Esophagus muscularis mucosa (tissue), 4 donors: ENCODE measurements at places on chromosomes 11 and 22. TPM values are rescaled to one million over a fixed set of nuclear protein-coding genes. Genes with fewer than 3 reads are reported as not detected.

GRCh38 chr22:25365491-25366261 lies 146.2 kb downstream of the CRYBB2 start:
- H3K27ac ChIP-seq: no peak overlapping the region
- no peak for DNase-seq
- H3K36me3 ChIP-seq: no peaks in the 10 kb centered on the region
- peaks cover 68% of the 10 kb centered on the region for H3K4me1 ChIP-seq

DNA sequence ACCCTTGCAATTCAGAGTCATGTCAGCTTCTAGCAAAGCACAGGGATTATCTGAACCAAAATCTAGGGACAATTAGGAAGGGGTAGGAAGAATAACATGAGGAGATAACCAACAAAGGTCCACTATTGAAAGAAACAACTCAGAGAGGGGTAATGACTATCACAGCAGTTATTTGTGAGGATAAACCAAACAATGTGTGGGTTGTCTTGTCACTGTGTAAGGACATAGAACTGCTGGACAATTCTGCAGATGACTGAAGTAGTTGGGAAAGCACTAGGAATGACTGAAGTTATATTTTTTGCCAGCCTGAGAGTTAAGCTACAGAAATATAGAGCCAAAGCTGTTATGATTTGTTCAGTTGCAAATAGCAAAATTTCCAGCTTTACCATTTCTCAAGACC lies 858.4 kb upstream of the CCDC90B start:
- no peaks in the 10 kb centered on the region for H3K27me3 ChIP-seq
- no peaks in the 10 kb centered on the region for H3K36me3 ChIP-seq
- H3K27ac ChIP-seq: no peak overlapping the region
- no peak overlapping the region for H3K4me3 ChIP-seq

Gene DCHS1
- total RNA-seq: 37.6 TPM

- H3K4me3 ChIP-seq: peak overlapping the region; percentile 79
- peak overlapping the region; percentile 96 for H3K27ac ChIP-seq
- DNase-seq: no peak
- no peaks in the 10 kb centered on the region for H3K27me3 ChIP-seq
- peaks cover 38% of the 10 kb centered on the region for H3K4me1 ChIP-seq
Measured at GRCh38 chr11:102345904-102346303, 1.1 kb upstream of the BIRC2 start.

Gene POLA2
- 26.6 TPM for total RNA-seq

DNA sequence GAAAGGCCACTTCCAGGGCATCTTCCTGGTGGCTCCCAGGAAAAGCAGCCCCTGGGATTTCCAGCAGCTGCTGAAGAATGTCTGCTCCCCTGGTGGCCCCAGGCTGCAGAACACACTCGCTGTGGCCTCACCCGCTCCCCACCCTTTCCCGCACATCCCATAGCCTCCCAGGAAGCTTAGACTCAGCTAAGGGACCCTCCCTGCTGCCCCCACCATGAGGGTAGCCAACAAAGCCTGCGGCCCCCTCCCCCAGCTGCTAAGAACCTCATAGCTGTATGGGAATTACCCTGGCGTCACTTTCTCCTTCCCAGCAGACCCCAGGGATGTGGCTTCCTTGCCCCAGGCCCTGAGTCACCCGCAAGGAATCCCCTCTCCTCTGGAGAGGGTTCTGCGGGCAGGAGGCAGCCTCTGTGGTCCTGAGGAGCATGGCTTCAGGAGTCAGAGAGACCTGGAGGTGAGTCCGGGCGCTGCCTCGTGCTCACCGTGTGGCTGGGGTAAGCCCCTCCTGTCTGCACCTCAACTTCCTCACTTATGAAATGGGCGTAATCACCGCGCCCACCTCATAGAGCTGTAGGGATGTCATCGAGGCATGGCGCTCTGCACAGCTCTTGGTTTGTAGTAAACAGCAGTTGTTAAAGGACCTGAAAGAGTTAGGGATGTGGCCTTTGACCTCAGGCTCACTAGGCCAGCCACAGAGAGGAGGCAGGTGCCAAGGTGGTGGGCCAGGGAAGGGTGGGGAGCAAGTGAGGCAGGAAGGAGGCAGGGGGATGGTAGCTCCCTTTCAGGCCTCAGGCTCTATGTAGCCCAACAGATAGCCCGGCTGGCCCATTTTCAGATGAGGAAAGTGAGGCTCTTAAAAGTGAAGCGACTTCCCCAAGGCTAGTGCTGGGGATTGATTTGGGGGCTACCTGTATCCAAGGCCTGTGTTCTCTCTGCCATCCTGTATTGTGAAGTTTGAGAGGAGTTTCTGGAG lies 71.2 kb downstream of the LRRC32 start:
- peaks cover 31% of the 10 kb centered on the region for H3K4me1 ChIP-seq
- H3K27me3 ChIP-seq: no peaks in the 10 kb centered on the region
- DNase-seq: peak; percentile 87
- H3K27ac ChIP-seq: no peak overlapping the region

Gene P4HA3
- 0.71 TPM for total RNA-seq

- peaks cover 3% of the 10 kb centered on the region for H3K4me1 ChIP-seq
- H3K27me3 ChIP-seq: no peaks in the 10 kb centered on the region
- no peak overlapping the region for H3K4me3 ChIP-seq
Measured at GRCh38 chr11:61844909-61845565, 16.9 kb downstream of the FADS2 start.

- H3K27me3 ChIP-seq: no peaks in the 10 kb centered on the region
- DNase-seq: no peak
- H3K4me3 ChIP-seq: no peak overlapping the region
- H3K4me1 ChIP-seq: peaks cover 3% of the 10 kb centered on the region
- no peaks in the 10 kb centered on the region for H3K36me3 ChIP-seq
Measured at GRCh38 chr11:78688460-78688859, 113.8 kb upstream of the NARS2 start.
